ENCODE measurements at places on chromosomes 1 and 21. TPM values are rescaled to one million over a fixed set of nuclear protein-coding genes. Genes with fewer than 3 reads are reported as not detected.
A peak's percentile ranks its signal among the peaks of the same experiment; 100 is the strongest.

- peak; percentile 68 for DNase-seq
These were observed 19.1 kb upstream of the NCF2 start for GRCh38 chr1:183609313-183609712.

Gene CCDC190
- total RNA-seq = 0.12 TPM

Gene IFFO2
- 9.9 TPM for total RNA-seq

Gene SIK1
- total RNA-seq = 1.7 TPM

GRCh38 chr1:41633764-41634163, 149.3 kb upstream of the EDN2 start:
- DNase-seq = peak; percentile 34

GRCh38 chr1:93533677-93534076, 85.8 kb downstream of the FNBP1L start:
- DNase-seq = no peak

GRCh38 chr1:166127003-166127402, 39.8 kb downstream of the FAM78B start:
- no peak for DNase-seq

Gene TPTE
- 3.1 TPM for total RNA-seq

- no peak for DNase-seq
These were observed 8.7 kb downstream of the CFAP107 start for GRCh38 chr1:12754738-12755137.

Gene PM20D1
- not detected for total RNA-seq

GRCh38 chr1:90504509-90504908, 212.6 kb downstream of the BARHL2 start:
- DNase-seq = peak; percentile 32

GRCh38 chr1:109773203-109773899, 9.6 kb upstream of the EPS8L3 start:
- peak; percentile 84 for DNase-seq

- peak; percentile 24 for DNase-seq
These were observed 51.3 kb upstream of the GFI1 start for GRCh38 chr1:92538048-92538412.

Gene LAMB3
- total RNA-seq = 20.2 TPM

Gene TRIM67
- total RNA-seq = not detected

GRCh38 chr1:220527279-220527907, 543 bp upstream of the MARK1 start:
- peak; percentile 40 for DNase-seq

DNA sequence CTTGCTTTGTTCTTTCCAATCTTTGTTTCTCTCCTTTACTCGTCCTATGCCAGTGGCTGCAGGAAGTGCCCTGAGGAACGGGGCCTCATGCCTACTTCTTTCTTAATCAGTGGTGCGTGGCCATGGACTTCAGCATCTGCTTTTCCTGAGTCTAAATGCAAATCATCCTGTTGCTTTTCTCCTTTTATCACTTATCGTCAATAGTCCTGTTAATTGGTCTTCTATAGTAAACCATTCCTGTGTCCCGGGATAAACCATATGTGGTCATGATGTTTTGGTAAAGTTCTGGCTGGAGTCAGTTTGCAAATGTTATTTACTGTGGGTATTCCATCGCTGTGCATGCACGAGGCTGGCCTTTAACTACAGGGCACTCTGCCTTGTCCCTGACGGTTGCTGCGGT, 47.5 kb downstream of the AGPAT3 start:
- DNase-seq = no peak

Gene CFHR1
- total RNA-seq = not detected

DNA sequence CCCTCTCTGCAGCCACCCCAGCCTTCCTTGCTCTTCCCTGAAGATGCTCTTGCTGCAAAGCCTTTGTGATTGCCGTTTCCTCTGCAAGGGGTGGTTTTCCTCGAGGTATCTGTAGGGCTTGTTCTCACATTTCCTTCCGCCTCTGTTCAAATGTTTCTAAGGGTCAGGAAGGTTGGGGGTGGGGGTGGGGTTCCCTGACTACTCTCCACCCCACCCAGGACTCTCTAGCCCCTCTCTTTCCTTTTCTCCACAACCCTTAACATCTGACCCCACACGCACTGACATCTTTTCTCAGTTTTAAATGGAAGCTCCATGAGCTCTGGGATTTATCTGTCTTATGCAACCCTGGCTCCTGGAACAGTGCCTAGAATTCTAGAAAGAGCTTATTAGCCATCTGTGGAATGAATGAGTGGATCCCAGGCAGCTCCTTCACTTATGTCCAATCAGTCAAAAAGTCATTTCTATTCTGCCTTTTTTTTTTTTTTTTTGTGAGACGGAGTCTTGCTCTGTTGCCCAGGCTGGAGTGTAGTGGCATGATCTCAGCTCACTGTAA, 27.3 kb upstream of the ZNF362 start:
- peak; percentile 86 for DNase-seq

DNA sequence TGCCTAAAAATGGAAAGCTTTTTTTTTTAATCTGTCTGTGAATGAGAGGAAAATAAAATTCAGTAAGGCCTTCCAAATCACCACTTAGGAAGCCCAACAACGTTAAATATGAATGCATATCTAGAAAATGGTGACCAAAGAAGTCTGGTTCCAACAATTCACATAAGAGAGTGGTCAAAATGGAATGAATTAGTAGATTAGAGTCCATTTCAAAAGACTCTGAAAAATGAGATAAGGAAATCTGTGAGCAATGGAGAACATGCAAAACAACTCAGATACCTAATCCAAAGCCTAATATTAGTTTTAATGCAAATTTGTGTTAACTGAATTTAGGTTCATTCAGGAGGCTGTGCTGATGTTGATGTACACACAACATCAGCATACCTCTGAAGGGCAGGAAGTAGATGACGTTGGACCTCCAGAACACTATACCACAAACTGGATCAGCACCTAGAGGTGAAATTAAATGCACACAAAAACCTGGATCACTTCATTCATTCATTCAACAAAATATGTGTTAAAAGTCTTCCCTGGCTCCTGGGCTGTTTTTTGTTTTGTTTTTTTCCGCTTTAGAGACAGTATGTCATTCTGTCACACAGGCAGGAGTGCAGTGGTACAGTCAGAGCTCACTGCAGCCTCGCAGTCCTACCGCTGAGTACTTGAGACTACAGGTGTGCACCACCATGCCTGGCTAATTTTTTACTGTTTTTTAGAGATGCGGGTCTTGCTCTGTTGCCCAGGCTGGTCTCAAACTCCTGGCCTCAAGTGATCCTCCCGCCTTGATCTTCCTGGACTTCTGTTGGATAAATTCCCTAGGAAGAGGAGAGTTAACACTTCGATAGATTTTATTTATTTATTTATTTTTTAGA, 4.9 kb upstream of the BRWD1 start:
- no peak for DNase-seq

Gene DENND1B
- 6.7 TPM for total RNA-seq

DNA sequence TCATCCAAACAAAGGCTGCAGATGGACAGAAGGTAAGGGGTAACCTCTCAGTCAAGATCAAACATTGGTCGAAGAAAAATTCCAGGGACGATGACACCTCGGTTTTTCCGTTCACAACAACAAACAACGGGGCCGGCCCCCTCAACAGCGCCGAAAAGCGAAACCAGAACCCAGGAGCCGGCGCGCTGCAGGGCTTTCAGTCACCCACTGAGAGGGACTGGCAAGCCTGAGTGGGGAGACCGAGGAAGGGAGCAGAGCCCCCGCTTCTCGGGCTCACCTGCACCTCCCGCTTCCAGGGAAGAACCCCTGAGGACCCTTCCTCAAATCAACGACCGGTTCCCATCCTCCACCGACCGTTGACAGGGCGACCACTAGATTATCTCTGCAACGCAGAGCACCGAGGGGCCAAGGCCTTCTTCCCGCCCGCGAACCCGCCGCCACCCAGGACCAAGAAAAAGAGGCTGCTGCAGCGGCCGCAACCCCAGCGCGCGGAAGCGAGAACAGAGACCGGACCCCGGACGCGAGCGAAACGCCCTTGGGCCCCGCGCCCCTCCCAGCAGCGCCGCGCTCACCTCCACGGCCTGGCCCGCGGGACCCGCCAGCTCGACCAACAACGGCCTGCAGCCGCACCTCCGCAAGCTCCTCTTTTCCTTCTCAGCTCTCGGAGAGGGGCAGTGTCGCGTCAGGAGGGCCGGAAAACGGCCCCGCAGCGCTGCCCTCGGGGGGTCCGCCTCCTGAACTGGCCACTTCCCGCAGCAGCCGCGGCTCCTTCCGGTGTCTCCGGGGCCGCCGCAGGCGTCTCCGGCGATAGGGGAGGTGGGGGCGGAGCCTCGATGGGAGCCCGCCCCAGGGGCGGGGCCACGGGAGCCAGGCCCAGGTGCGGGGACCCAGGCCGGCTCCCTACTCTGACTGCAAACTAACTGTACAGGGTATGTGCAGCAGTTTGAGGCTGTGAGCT, at the start of gene USP33:
Gene USP33, minus strand, starts transcription at position 782 of the 958 bp plus-strand sequence. CDS start 18,155 bp downstream, outside the sequence.
- peak; percentile 82 for DNase-seq

Gene INSRR
- total RNA-seq = not detected

DNA sequence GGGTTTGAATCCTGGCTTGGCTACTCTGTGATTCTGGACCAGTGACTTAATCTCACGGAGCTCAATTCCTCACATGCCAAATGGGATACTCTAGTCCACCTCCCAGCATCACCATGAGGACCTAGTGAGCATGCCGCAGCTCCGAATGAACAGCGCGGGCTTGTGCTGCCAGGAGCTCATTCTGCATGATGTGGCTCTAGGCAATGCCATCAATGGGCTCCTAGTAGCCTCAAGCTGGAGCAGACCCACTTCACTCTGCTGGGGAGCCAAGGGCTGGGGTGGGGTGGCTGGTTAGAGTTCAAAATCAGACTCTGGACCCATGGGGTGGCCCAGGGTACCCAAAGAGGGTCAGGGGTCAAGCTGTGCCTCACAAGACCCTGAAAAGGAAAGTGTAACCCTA, 41.5 kb downstream of the CDK18 start:
- no peak for DNase-seq

GRCh38 chr1:234932511-234933430, 195.9 kb downstream of the TOMM20 start:
- peak; percentile 80 for DNase-seq

GRCh38 chr1:29811727-29812407, 575.5 kb downstream of the PTPRU start:
- no peak for DNase-seq

DNA sequence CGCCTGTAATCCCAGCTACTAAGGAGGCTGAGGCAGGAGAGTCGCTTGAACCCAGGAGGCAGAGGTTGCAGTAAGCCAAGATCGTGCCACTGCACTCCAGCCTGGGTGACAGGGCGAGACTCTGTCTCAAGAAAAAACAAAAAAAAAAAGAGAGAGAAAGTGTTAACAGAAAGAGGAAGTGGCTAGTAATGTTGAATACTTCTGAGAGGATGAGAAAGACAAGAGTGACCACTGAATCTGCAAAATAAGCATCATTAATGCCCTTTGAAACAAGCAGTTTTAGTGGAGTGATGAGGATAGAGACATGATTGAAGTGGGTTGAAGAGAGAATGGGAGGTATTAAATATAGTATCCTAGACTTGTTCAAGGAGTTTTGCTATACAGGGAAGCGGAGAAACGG, 11.7 kb downstream of the MPZ start:
- DNase-seq = no peak

Gene CYP4Z1
- total RNA-seq = not detected

- peak; percentile 55 for DNase-seq
These were observed 7.8 kb upstream of the AMIGO1 start for GRCh38 chr1:109517337-109517736.

GRCh38 chr1:78250201-78250600, 204.4 kb downstream of the GIPC2 start:
- peak; percentile 68 for DNase-seq

DNA sequence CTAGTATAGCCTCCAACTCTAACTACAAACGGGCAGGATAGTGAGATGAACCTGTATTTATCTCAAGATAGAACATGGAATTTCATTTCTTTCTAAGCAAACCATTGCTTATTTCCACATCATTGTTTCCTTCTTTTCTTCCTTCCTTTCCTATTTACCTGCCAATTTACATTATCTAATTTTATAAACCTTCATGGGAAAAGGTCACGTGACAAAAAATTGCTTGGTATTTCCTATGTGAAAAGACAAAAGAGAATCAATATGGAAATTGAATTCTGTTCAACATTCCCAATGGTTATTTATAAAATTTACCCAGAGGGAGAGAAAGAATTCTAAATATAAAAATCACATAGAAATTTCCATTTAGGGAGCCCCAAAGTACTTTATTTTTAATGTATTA, 22.4 kb upstream of the RBM15 start:
- DNase-seq = no peak

- DNase-seq = no peak
These were observed 15.9 kb downstream of the VPS26C start for GRCh38 chr21:37251294-37251634.

DNA sequence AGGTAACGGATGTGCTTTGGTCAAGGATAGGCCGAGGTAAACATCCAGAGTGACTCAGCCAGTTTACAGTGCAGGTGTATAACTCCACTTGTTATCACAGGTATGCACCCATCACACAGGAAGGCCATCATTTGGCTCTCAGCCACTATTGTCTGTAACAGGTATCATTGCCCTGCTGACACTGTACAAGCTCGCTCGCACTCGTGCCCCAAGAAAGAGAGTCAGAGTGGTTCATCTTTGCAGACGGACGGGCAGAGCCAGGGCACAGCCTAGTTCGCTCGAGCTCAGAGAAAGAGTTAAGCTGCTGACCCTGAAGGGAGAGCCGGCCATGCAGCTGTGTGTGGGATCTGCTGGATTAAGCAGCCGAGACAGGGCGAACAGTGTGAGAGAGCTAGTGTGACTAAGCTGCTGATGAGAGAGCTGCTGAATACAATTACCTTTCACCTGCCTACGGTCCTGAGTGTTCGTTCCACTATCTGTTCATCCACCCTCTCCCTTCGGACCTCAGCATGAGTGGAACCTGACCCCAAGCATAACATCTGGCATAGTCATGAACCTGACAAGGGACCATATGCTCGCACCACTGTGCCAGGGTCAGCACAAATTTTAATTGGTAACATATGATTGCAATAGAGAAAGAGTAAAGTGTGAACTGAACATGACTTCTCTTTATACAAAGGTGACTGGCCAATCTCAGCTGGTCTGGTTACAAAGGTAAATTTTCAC, 27.0 kb upstream of the LYPD8 start:
- DNase-seq = no peak

Gene GBP7
- total RNA-seq = not detected

DNA sequence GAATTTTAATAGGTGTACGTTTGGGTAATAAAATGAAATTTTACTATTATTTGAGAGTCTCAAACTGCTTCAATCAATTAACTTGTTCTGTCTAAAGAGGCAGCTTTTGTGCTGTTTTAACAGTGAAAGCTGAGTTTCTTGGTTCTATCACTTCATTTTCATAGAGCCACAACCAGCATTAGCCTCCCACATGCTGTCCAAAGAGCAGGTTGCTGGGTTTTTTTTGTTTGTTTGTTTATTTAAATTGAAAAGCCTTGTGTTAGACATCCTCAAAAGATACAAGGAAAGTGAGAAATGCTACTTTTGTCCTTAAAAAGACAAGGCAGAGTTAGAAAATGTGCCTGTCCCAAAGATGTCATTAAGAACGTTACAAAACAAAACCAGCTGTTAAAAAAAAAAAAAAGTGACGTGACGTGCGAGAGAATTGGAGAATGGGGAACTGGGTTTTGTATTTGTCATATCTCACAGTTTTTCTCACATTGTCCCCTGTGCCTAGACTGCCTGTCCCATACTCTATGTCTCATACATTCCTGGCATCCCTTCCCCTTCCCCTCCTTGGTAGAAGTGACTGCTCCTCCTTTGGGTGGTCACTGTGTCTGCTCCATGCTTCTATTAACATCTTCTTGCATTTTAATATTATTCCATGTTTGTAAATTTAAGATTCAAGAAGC, 63.1 kb upstream of the CD34 start:
- no peak for DNase-seq

Gene OR2T35
- not detected for total RNA-seq

GRCh38 chr1:29363536-29363935, 127.2 kb downstream of the PTPRU start:
- no peak for DNase-seq

Gene WRAP73
- 17.6 TPM for total RNA-seq

All from RPMI7951 (cell line).